HL-60 (cell line): ENCODE measurements at places on chromosomes 4 and X.

DNA sequence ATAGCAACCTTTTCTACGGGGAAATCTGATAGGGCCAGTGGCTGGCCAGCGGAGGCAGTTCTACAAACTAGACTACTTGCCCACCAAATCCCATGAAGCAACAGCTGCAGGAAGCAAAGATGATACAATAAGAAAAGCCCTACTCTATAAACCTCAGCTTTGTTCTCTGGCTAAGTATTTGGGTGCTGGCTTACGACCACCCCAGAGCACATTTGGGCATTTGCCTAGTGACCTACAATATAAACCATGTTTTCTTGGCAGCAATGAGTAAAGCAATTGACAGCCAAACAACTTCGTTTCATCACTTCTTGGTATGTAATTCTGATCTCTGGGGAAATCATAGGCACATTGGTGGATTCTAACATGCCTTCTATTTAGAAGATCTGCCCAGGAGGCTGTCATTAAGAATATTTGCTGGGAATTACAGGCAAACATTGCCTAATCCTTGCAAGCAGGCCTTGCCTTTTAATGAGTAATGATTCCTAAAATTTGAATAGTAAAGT is 7.5 kb upstream of the LHFPL1 start:
- DNase-seq, result no peak

DNA sequence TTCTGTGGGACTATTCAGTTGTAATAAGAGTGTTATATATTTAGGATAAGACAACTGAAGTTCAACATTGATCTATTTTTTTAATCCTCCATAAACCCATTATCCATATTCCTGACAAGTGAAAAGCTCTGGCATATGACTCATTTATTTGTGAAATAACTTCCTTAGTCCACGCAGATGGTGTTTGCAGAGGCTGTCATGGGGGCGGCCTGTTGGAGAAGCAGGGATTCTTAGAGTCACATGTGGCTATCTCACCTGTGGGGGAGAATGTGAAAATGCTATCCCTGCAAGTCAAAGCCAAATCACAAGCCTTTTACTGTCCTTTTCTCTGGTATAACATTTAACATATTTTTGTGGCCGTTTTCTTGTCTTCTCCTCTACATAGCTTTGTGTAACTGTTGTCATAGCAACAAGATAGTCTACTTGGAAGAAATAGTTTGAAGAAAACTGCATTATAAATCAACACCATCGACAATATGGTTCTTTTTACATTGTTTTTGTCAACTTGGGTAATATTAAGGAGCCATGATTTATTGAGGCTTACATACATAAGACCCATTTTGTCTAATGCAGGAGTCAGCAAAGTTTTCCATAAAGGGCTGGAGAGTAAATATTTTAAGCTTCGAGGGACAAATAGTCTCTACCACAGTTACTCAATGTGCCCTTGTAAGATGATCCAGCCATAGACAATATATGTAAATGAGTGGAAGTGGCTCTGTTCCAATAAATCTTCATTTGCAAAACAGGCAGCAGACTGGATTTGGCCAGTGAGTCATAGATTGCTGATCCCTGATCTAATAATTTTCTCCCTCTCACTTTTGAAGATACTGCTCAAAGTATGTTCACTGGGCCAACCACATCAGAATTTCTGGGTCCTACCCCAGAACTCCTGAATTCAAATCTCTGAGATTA is 395.0 kb downstream of the DTHD1 start:
- no peak for DNase-seq

DNA sequence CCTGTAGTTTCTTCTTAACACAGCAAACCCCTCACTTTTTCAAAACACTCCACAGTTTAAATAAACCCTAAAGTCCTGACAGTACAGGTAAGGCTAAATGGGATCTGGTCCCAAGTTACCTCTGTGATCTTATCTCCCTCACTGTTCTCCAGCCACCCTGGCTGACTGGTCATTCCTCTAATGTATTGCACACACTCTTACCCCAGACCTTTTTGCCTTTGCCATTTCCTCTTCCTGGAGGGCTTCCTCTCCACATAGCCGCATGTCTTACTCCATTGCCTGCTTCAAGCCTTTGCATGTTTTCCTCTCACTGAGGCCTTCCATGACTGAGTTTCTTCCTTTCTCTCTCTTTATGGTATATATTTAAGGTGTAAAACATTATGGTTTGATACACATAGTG is 19.5 kb upstream of the ANXA3 start:
- DNase-seq, result peak; percentile 63

- DNase-seq, result no peak
Observed at GRCh38 chrX:139542652-139543051, 12.1 kb downstream of the F9 start.

DNA sequence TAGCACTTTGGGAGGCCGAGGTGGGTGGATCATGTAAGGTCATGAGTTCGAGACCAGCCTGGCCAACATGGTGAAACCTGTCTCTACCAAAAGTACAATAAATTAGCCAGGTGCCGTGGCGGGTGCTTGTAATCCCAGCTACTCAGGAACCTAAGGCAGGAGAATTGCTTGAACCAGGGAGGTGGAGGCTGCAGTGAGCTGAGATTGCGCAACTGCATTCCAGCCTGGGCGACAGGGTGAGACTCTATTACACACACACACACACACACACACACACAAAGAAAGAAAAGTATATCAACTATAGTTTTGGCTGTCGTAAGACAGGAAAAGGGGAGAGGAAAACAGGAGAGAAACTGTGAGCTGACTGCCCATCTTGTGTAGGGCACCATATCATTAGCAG is 171.7 kb downstream of the ADAMTS3 start:
- no peak for DNase-seq

GRCh38 chr4:152655272-152656129 is 24.3 kb downstream of the TMEM154 start:
- DNase-seq, result no peak

DNA sequence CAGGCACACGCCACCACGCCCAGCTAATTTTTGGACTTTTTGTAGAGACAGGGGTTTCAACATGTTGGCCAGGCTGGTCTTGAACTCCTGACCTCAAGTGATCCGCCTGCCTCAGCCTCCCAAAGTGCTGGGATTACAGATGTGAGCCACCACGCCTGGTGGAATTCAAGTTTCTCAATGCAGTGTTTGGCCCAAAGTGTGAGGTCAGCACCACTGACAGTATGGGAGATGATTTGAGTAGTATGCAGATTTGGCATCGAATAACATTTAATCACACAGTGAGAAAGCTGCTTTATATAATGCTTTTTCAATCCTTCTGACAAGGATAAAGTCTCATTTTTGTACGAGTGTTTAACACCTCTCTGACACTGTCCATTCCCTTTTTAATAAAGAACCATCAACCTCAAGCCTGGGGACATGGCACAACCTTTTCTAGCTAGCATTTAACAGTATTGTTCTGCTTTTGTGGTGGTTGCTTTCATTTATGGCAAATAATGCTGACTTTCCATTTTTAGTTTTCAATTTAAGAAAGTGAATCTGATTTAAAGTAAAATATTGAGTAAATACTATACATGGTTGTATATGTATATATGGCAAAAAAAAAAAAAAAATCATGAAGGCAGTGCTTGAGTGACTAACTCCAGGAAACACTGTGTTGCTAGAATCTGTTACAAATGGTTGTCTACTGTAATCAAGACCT is 4.3 kb upstream of the NSUN7 start:
- no peak for DNase-seq

- DNase-seq, result no peak
Observed at GRCh38 chrX:19386679-19387078, 43.0 kb downstream of the PDHA1 start.

- no peak for DNase-seq
Observed at GRCh38 chr4:7978489-7978888, 38.8 kb upstream of the AFAP1 start.
